ENCODE measurements at places on chromosomes 11 and 22.

DNA sequence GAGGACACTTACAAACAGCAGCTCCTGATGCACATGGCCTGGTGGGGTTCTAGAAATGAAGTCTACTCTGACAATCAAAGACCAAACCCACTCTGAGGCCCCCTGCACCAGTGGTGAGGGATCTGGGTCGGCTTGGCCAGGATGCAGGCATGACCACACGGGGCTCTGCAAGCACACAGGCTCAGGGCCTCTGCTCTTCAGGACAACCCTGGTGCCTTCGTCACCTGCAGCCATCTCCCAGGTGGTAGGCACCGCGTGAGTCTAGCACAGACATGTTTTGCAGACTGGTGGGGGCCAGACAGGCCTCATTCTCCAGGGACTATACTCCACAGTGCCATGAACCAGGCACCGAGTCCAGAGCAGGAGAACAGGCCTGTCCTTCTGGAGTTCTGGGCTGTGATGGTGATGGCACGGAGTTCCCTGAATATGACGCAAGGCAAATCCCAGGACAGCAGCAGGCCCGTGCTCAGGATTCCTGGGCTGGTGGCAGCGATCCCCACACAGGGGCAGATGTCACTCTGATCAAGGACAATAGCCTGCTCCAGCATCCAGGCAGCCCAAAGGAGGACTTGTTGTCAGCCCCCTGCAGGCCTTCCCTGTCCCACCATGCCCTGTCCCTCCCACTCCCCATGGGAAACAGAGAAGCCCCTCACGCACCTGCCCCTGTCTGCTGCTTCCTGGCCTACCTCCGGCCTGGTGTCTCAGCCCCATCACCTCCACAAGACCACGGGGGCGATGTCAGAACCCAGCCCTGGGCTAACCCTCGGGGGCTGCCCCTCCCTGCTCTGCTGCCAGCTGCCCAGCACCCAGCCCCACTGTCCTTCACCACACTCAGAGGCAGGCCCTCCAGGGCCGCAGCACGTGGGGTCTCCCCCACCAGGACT lies 36.1 kb downstream of the GNB1L start:
- DNase-seq = no peak

DNA sequence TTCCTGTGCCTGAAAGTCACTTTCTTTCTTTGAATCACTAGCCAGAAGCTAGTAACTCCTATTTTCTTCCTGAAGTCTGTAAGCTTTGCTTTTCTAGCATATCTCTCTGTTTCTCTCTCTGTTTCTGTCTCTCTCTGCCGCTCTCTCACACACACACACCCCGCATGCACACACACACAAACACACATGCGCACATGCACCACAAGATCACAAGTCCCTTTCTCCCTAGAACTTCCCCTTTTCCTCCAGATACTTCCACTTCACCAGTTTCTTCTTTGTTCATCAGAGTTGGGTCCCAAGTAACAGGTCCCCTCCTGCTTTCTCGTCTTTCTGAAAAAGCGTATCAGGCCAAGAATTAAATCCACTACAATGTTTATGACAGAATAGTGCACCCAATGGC lies 148.5 kb upstream of the HSD17B12 start:
- no peak for DNase-seq

DNA sequence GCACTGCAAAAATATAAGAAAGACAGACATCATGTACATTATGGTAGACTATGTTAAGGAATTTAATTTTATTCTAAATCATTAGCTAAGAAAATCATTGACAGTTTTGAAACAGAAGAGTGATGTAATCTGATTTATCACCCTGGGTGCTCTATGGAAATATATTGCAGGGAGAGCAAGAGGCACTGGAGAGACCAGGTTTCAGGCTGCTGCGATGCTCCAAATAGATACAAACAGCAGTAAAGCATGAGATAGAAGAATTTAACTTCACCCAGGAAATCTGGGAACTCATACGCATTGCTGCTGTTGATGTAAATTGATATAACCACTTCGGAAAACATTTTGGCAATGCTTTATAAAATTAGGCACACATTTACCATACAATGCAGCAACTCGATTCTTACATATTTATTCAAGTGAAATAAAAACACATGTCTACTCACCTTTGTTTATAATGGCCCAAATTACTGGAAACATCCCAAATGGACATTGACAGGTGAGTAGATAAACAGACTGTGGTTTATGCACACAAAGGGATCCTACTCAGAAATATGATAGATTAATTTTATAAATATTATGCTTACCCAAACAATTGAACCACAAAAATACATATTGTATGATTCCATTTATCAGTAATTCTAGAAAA lies 535.1 kb upstream of the CHORDC1 start:
- no peak for DNase-seq

GRCh38 chr11:117662671-117663269 lies 134.2 kb downstream of the DSCAML1 start:
- no peak for DNase-seq

- DNase-seq = no peak
Measured at GRCh38 chr11:128179039-128179438, 408.3 kb downstream of the ETS1 start.

DNA sequence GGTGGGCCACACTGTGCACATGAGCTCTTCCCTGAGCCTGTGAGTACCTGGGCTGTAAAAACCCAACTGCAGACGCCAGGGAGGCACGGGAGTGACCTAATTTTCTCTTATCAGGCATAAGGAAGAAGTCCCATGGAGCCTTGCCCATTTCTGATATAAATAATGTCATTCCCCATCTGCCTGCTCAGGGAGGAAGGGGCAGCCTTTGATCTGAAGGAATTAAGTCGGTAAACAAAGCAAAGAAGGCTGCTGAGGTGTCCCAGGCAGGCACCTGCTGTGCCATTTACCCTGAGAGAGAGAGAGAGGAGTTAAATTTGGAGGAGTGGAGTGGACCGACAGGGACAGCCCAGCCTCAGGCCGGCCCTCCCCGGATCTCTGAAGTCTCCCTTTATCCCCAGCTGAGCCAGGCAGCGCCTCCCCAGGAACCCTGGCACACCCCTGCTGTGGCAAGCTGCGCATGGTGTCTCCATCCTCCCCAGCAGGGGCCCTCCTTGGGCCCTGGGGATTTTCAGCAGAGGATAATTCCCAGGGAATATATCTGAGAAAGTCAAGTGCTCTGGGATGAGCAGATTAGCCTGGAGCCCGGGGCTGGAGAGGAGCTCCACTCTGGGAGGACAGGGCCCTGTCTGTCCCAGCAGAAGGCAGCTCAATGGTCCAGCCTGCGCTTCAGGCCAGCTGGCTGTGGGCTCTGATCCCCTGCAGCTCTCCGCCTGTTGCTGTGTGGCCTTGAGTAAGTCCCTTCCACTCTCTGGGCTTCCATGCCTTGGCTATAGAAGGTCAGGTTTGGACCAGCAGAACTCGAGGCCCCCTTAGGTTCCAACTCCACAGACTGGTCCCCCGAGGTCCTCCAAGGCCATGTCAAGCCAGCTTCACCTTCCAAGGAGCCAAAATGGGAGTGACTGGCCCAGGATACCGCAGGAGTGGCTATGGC lies 17.5 kb upstream of the CABP7 start:
- no peak for DNase-seq

DNA sequence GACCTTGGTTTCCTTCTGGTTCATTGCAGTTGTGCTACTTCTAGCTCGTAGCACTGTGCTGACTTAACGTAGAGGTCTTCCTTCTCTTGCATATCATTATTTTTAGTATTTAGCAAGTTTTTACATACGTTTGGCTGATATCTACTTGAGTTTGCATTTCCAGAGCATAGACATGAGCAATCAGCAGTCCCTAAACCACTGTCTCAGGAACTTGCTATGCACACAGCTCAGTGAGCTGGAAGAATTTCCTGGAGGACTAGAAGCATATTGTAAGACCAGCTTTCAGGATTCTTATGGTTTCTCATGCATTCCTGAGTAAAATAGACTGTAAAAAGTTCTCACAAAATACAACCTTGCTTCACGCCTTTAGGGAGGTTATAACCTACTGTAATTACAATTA lies 226.7 kb upstream of the PDGFD start:
- no peak for DNase-seq

DNA sequence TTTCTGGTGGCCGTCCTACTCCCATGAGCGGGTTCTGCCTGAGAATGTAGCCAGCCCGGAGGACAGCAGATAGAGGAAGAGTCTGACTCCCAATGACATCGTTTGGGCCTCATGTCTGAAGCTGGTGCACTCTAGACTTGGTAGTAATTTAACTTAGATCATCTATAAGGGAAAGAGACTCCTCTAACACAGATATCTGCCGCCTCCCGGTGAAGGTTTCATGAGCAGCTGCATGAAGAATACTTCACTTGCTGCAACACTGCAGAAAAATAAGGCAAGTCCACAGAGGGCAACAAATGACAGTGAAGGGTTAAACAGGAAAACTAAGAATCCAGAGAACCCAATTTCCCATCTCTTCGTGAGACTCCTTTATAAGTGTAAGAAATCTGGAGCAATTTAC lies 5.9 kb upstream of the ARL2 start:
- no peak for DNase-seq

- DNase-seq = no peak
Measured at GRCh38 chr22:35910003-35910769, 118.4 kb downstream of the RBFOX2 start.

- no peak for DNase-seq
Measured at GRCh38 chr22:35605369-35605680, 11.8 kb downstream of the MB start.

GRCh38 chr11:121650351-121651256 lies 197.8 kb upstream of the SORL1-AS1 start:
- DNase-seq = no peak

- no peak for DNase-seq
Measured at GRCh38 chr11:61484541-61484940, 24.0 kb upstream of the LRRC10B start.

GRCh38 chr11:10650630-10651029 lies 42.9 kb downstream of the IRAG1 start:
- no peak for DNase-seq

DNA sequence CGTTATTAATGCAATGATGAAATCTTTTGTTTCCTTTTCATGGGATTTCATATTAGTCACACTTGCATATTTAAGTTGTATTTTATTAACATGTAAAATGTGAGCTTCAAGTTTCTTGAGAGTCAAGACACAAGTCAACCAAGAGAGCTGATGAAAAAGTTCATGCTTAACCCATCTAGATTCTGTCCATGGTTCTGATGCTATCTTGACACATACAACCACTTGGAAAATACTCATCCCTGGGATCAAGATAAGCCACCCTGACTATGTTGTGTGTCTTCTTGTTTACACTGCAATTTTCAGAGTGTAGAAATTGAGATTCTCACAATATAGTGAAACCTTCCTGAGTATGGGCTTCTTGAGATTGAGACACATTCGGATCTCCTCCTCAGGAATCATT lies 664 bp upstream of the OR10A4 start:
- DNase-seq = no peak

GRCh38 chr11:80733790-80734189 lies 1293.0 kb upstream of the TENM4 start:
- no peak for DNase-seq

GRCh38 chr22:39598017-39598965 lies 27.7 kb downstream of the CACNA1I start:
- peak; percentile 53 for DNase-seq

- DNase-seq = no peak
Measured at GRCh38 chr11:86688398-86689179, 16.2 kb upstream of the ME3 start.

GRCh38 chr11:19458231-19458630 lies 217.5 kb upstream of the E2F8 start:
- DNase-seq = no peak

- DNase-seq = no peak
Measured at GRCh38 chr11:72378704-72379383, 55.5 kb downstream of the CLPB start.

- no peak for DNase-seq
Measured at GRCh38 chr22:32794449-32795213, 6.9 kb upstream of the TIMP3 start.

GRCh38 chr11:27228906-27229290 lies 134.1 kb downstream of the CCDC34 start:
- no peak for DNase-seq

- DNase-seq = no peak
Measured at GRCh38 chr11:59773083-59773440, 17.9 kb downstream of the STX3 start.

DNA sequence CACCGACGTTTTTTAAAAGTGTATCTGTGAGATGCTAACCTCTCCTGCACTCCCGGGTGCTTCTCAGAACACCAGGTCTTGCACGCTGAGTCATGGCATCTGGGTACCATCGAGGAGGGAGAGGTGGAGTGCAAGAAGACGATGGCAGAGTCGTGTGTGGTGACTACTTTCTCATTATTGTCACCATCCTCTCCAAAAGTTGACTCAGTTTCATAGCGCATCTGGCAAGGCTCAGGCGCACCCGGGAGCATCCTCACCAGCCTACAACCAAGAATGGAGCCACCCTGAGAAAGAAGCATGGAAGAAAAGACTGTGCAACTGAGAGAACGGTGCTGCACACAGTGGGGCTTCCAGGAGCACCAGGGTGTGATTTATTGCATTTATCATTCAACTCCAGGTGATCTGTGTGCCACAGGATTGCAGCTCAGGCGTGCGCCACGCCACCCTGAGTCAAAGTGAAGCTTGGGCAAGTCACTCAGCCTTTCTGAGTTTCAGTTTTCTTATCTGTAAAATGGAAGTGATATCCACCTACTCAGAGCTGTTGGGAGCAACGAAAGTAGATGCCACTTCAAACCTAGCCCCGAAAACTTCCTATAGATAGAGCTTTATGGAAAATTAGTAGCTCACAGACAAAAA lies 65.4 kb downstream of the LINC01488 start:
- DNase-seq = no peak

DNA sequence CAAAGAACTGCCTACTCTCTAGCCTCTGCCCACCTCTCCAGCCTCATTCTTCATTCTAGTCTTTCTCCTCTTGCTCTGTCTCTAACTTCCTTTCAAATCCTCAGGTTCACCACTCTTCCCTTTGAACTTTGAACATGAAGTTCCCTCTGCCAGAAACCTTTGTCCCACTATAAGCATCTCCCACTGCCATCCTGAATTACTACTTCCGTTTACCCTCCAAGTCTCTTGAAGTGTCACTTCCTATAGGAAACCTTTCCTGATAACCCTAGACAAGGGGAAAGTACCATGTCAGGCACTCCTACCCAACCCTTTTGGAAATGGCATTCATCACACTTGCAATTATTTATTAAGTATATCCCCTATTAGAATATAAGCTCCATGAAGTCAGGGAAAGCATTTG lies 3.1 kb downstream of the RAB30 start:
- DNase-seq = no peak
